Stimulated activated CD8-positive, alpha-beta memory T cell treated with anti-CD3 and anti-CD28 coated beads, Interleukin-15, amount 100 ng/mL, for 24 hours (primary cell): ENCODE measurements at places on chromosomes 5 and 9.

- DNase-seq = no peak
These were observed 1.2 kb upstream of the PCSK1 start for GRCh38 chr5:96434201-96434645.

- no peak for DNase-seq
These were observed 864.6 kb upstream of the ACO1 start for GRCh38 chr9:31519826-31520225.

- no peak for DNase-seq
These were observed 68.7 kb downstream of the KCNN2 start for GRCh38 chr5:114430532-114430931.

DNA sequence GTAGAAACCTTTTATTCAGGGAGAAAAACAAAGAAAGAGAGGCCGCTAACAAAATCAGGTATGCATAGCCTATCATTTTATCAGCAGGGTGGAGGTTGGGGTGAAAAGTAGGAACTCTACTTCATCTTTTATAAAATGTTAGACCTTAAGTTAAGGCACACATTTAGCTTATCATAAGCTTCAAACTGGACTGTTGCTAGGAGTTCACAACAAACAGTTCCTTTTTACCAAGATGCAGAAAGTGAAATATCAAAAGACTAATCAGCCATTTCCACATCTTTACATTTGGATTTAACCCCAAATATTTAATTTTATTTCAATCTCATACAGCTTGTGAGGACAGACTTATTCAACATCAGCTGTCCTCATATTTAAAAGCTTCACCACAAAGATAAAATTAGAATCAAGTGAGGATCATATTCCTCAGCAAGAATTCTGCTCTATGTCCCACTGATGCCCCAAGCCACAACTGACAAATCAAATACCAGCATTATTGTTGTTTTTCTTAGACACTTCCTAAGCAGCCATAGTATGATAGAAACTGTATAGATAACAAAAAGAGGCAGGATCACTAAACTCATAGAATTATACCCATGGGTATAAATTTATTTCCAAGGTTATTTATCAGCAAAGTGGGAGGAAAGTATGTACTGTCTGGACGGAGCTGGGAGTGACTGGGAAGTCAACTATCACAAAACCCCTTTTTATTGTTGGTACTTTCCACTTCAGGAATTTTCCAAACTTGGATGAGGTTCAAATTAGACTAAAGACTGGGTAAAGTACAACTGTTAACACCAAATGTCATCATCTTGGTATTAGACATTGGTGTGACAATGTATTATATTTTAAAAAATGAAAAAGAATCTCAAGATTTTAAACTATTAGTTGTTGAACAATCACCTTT lies 29.9 kb upstream of the MYOT start:
- DNase-seq = no peak

DNA sequence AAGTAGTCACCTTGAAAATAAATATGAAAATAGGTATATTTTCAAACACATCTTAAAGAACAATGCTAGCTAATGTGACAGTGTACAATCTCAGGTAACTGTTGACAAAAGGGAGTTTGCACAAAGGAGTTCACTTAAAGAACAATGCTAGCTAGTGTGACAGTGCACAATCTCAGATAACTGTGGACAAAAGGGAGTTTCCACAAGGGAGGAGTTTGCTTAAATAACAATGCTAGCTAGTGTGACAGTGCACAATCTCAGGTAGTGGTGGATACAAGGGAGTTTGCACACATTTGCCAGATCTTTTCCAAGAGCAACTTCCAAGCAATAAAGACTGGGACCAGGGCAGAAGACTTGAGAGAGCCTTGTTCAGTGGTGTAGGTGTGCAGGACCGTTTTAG lies 442.9 kb upstream of the FTMT start:
- DNase-seq = no peak

DNA sequence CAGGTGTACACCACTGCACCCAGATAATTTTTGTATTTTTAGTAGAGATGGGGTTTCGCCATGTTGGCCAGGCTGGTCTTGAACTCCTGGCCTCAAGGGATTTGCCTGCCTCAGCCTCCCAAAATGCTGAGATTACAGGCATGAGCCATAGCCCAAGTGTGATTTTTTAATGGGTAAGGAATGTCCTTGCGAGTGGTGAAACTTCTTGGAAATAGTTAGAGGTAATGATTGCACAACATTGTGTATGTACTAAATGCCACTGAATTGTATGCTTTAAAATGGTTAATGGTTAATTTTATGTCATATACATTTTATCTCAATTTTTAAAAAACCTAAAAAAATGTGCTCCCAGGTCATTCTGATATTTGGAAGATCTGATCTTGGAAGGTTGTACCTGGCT lies 59.9 kb upstream of the IL6ST start:
- DNase-seq = no peak

GRCh38 chr5:669111-669841 lies 23.9 kb downstream of the TPPP start:
- DNase-seq = no peak

DNA sequence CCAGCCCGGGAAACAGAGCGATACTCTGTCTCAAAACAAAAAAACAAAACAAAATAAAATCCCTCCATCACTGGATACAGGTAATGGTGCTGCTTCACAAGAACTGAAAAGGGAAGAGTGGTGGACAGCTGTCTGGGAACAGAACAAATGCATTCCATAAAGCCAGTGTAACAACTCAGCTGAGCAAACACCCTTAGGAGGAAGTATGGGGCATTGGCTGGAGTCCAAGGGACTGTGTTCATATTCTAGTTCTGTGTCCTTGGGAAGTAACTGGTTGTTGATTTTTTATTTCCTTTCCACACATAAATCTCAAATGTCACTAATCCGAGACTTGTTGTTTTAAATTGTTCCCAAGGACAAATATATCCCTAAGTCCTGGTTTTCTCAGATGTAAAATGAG lies 38.3 kb downstream of the HTR1A start:
- DNase-seq = no peak

DNA sequence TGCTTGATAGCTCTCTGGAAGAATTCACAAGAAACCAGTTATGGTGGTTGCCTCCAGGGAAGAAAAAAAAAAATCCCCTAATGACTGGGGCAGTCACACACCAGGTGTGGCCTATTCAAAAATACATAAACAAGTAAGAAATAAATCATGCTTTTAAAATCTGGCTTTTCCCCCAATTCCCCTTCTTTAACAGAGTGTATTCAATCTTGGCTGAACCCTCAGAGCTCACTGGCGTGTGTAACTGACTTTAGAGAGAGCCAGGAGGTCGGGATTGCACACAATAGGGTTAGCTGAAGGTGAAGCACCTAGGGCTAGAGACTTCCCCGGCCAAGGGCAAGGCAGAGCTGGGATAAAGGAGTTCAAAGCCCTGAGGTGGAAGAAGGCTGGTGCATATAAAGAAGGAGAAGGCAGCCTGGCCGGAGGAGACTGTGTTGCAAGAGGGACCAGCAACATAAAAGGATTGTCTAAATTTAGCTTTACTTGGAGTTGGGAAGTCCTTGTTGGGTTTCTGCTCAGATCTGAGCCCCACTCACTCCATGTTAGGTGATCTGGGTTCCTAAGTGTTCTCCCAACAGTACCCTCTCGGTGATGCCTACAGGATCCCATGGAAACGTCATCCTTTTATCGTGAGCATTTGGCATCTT lies 19.7 kb downstream of the FNBP1 start:
- DNase-seq = no peak
